ENCODE measurements at places on chromosomes 11 and 22. TPM values are rescaled to one million over a fixed set of nuclear protein-coding genes. Genes with fewer than 3 reads are reported as not detected.
A peak's percentile ranks its signal among the peaks of the same experiment; 100 is the strongest.

DNA sequence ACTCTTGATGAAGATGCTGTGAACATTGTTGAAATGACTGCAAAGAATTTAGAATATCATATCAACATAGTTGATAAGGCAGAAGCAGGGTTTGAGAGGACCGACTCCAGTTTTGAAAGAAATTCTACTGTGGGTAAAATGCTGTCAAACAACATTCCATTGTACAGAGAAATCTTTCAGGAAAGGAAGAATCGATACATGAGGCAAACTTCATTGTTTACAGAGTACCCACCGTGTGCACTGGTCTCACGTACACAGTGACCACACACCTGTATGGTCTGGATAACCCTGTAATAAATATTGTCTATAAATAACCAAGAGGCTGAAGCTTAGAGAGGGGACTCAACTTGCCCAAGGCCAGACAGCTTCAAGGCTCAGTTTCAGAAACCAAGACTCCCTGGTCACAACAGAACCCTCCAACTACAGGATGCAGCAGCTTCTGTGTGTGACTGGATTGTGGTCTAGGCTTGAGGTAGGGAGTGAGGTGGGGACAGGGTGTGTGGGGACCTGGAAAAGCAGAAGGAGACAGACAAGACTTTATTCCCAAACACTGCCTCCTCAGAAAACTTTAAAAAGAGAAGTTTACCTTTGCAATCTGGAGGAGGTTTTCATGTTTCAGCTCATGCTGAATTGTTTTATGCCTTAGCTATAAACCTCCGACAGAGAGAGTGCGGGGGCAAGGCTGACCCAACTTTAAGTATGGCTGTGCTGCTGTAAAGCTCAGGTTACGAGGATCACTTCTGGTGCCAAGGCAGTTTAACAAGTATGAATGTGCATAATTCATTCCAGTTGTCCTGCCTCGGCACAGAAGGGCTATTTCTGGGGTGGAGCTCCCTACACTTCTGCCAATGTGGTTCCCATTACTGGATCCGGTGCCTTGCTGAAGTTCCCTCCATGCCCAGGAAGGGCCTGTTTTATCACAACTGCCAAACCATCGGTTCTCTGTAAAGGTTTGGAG is 372.6 kb upstream of the NARS2 start:
- DNase-seq, result no peak

The POLR2L gene
- total RNA-seq, result 17.5 TPM

GRCh38 chr11:64013141-64013896 is 22.4 kb upstream of the FLRT1 start:
- no peak for DNase-seq

The OR10AG1 gene
- not detected for total RNA-seq

DNA sequence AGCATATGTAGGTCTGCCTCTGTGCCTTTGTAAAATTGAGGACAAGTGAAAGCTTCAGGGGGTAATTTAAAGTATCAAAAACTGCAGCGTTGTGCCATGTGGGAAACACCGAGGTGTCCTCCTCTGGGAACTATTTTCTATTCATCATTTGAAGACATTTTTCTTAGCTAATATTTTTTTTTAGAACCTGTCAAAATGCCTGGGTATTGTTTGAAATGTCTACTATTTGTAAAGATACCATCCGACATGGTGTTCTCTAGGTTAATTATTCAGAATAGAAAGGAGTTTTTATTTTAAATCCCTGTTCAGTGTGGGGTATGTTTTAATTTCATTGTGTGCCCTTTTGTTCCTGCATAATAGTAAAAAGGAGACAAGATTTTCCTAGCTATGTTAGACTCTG is 490.8 kb downstream of the NELL1 start:
- DNase-seq, result no peak

- DNase-seq, result no peak
Observed at GRCh38 chr22:49004484-49005399, 822.9 kb downstream of the BRD1 start.

DNA sequence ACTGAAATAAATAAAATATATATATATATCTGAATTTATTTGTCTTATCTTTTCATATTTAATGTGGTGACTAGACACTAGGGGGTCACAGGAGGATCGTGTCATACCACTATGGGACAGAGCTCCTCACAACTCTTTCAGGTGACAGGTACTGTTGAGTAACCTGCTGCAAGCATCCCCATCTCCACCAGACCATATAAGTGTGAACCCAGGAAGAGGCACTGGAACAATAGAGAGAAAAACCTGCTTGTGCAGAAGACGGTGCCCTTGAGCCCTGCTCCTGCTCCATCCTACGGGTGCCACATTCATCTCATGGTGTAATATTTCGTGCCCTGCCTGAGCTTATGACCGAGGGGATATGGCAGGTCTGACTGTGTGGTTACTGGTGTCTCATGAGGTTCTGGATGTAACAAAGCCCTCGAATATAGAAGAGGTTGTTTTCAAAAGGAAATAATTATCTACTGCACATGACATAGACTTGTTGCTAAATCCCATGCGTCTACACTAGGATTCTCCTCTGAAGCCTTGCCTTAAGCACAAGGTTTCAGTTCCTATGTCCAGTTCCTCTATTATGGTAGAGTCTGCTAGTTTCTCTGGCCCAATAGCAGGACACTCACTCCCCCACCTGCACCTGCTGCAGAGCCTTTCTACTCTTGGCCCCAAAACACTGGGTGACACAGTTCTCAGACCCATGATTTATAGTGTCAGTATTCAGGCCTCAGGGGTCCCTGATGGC is 70.4 kb downstream of the GGTLC2 start:
- no peak for DNase-seq

DNA sequence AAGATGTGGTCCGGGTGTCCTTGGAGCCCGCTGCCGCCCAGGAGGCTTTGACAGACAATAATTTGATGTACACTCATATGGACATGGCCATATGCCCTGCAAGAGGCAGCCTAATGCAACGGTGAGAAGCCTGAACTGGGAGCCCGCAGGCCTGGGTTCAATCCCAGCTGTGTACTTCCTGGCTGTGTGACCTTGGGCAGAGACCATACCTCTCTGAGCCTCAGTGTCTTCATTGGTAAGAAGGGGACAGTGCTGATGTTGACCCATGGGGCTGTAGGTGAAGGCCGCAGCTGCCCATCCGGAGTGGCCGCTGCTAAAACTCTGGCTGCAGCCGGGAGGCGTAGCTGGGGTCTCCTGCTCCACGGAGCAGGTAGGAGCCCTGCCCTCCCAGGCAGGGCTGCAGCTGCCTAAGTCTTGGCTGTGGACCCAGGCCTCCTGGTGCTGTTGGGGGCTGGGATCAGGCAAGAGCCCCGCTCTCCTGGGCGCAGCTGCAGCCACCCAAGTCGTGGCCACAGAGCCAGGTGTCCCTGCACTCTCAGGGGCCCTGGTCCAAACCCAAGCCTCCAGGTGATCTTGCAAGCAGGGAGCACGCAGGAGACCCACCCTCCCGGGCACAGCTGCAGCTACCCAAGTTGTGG is 8.9 kb downstream of the IL2RB start:
- DNase-seq, result no peak

DNA sequence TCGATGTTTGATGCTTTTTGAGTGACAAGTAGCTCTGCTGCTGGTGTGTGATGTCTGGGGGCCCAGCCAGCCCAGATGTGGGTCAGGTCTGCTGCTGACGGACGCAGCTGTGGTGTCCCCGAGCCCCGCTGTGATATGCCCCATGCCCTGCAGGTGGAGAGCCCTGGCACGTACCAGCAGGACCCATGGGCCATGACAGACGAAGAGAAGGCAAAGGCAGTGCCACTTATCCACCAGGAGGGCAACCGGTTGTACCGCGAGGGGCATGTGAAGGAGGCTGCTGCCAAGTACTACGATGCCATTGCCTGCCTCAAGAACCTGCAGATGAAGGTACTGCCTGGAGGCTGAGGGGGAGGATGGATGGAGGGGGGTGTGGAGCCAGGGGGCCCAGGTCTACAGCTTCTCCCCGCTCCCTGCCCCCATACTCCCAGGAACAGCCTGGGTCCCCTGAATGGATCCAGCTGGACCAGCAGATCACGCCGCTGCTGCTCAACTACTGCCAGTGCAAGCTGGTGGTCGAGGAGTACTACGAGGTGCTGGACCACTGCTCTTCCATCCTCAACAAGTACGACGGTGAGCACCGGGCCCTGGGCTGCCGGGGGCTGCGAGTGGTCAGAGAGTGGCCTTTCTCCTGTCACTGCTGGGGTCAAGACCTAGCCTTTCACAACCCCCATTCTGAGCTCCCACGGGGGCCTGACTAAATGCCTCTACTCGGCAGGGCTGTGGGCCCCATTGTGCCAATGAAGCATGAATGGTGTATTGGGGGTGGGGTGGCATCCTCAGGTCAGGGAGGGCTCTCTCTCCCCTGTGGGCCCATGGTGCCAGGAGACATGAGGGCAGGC is 7.3 kb downstream of the AIP start:
- DNase-seq, result no peak

- no peak for DNase-seq
Observed at GRCh38 chr11:102012946-102013345, 34.3 kb upstream of the CFAP300 start.

DNA sequence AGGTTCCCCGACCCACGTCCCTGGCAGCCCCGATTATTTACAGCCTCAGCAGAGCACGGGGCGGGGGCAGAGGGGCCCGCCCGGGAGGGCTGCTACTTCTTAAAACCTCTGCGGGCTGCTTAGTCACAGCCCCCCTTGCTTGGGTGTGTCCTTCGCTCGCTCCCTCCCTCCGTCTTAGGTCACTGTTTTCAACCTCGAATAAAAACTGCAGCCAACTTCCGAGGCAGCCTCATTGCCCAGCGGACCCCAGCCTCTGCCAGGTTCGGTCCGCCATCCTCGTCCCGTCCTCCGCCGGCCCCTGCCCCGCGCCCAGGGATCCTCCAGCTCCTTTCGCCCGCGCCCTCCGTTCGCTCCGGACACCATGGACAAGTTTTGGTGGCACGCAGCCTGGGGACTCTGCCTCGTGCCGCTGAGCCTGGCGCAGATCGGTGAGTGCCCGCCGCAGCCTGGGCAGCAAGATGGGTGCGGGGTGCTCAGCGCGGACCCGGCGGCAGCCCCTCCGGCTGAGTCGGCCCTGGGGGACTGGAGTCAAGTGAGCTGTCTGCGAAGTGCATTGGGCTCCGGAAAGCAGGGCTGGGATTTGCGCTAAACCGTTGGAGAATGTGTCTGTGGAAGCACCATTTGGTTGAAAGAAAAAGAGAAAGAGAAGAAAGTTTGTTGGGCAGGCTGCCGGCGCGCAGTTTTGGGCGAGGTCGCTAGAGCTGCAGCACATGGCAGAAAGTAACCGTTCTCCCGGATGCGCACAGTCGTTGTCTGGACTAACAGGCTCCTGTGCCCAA is at the start of gene CD44:
Gene CD44 (plus strand): TSS at position 229 of the 779 bp plus-strand sequence. CDS start 133 bp downstream, at position 362.
- DNase-seq, result peak; percentile 48

The KRTAP5-10 gene
- not detected for total RNA-seq

The MS4A12 gene
- total RNA-seq, result not detected

- no peak for DNase-seq
Observed at GRCh38 chr11:65403607-65404121, 17.2 kb downstream of the FRMD8 start.

- DNase-seq, result no peak
Observed at GRCh38 chr11:65576232-65576866, 496 bp downstream of the EHBP1L1 start.

GRCh38 chr11:122517403-122518379 is 137.8 kb upstream of the UBASH3B start:
- no peak for DNase-seq

- peak; percentile 65 for DNase-seq
Observed at GRCh38 chr11:57751676-57752253, at the start of gene BTBD18. Gene BTBD18, minus strand, starts transcription at chr11:57751819. Its CDS starts 631 bp downstream, at chr11:57751188.

The DBX1 gene
- total RNA-seq, result not detected

The UBQLNL gene
- total RNA-seq, result under 0.01 TPM

The APOL3 gene
- 1.6 TPM for total RNA-seq

- no peak for DNase-seq
Observed at GRCh38 chr22:24427500-24428164, at the start of gene ADORA2A. Gene ADORA2A, plus strand, starts transcription at chr22:24427599. Its CDS starts 5,806 bp downstream, at chr22:24433405.

DNA sequence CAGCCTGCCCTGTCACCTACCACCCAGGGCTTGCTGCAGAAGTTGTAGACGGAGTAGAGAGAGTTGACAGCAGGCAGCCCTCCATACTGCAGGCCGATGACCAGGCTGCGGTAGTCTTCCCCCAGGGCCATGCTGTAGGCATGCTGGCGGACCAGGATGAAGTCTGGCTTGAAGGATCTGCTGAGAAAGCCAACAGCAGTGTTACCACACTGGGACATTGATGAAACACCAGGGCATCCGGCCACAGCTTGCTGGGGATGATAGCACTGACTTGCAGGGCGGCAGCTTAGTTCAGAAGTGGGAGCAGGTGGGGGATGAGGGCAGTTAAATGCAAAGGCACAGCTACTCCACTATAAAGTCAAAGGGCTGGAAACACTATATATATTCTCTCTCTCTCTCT is 67.4 kb downstream of the TIMP3 start:
- DNase-seq, result no peak

DNA sequence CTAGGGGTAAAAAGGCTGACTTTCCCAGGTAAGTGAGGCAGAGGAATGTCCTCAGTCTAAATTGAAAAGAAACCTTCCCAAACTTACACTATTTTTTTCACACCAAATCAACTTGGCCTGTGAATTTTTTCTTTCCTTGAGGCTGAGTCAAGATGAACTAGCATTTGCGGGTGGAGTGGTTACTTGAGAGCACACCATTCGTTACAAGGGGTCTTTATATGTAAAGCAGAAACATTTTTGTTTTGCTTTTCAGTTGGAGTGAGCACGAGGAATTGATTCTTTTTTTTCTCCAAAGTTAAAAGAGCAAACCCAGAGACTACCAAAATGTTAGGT is 36.4 kb downstream of the MAML2 start:
- no peak for DNase-seq

The GLYAT gene
- total RNA-seq, result not detected

DNA sequence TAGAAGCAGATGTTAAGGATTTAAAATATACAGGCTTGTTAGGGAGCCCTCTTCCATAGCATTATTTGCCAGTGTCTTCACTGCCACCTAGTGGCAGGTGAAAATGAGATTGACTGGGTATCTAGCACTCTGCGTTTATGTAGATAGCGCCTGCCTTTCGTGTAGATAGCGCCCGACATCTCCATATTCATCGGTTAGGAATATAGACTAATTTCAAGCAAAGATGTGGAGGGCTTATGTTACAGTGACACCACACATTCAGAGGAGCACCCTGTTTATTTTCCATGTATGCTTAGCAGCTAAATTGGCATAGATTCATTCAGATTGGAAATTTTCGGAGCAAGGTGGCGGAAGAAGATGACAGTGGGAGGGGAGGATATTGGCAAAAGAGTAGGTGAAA is 72.0 kb downstream of the SLC5A12 start:
- DNase-seq, result peak; percentile 14

The RCE1 gene
- 9.8 TPM for total RNA-seq

The ZBTB16 gene
- 3.7 TPM for total RNA-seq

GRCh38 chr11:11731311-11732083 is 109.7 kb upstream of the GALNT18 start:
- DNase-seq, result peak; percentile 18

The CAPN5 gene
- 8.6 TPM for total RNA-seq

The GGTLC3 gene
- not detected for total RNA-seq

The NLRP10 gene
- not detected for total RNA-seq

- DNase-seq, result no peak
Observed at GRCh38 chr22:32448980-32449379, 15.3 kb downstream of the BPIFC start.

Data from frontal cortex (tissue), 4 donors.